ENCODE measurements at places on chromosomes 5 and 9.

- DNase-seq = no peak
Observed at GRCh38 chr5:134288610-134289009, 62.7 kb upstream of the PPP2CA start.

DNA sequence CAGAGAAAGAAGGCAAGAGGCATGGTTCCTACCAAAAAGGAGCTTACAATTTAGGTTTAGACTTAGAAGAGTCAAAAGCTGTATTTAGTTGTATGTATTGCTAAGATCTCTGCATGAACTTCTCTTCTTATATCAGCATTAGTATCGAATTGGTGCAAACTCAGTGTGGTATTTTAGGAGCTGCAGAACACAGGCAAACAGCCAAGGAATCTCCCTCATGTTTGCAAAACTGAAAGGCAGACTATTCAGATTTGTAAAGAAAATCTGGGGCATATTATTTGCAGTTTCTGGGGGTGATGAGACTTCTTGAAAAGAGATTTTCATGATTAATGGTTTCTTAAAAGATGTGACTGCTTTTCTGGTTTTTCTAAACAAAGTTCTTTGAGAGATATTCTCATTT is 252.7 kb downstream of the CEMIP2 start:
- no peak for DNase-seq

DNA sequence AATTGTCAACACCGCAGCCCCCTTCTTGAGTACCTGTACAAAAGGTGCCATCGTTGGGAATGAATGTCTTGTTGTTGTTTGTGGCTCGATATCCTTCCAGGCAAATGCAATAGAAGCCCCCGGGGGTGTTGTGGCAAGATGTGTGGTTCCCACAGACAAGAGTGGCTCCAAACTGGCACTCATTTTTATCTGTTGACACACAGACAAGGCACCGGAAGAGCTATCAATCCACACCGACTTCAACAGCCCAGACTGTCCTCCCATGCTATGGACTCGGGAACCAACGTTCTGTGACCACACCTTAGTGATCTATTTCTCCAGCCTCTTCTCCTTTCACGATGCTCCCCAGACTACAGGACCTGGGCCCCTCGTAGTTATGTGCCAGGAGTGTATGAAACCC is 25.9 kb downstream of the SUSD1 start:
- no peak for DNase-seq

DNA sequence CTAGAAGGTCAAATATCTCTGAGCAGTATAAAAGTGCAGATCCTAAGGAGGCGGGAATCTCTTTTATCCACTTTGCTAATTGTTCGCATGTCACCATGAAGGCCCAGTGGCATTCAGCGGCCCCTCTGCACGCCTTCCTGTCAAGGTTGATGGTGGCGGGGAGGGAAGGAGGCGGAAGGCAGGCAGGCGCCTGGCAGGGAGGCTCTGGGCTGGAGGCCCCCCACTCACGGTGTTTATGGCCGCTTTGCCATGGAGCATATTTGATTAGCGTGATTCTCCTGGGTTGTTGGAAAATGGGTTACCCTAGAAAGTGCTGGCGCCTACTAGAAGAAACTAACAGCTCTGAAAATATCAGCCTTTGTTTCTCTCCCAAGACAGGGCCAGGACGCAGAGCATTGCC is 209.6 kb downstream of the FSTL4 start:
- DNase-seq = no peak

DNA sequence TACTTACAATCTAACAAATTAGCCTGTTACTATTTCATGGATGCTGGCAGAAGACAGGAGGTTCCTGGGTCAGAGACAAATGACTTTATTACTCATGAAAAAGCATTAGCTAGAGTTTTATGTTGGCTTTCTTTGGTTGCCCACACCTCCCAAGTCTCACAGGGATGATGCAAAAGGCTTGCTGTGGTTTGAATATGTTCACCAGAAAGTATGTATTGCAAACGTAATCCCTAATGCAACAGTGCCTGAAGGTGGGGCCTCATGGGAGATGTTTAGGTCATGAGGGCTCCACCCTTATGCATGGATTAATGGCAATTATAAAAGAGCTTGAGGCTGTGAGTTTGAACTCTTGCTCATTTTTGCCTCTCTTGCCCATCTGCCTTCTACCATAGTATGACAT is 28.5 kb downstream of the DPYSL3 start:
- no peak for DNase-seq

DNA sequence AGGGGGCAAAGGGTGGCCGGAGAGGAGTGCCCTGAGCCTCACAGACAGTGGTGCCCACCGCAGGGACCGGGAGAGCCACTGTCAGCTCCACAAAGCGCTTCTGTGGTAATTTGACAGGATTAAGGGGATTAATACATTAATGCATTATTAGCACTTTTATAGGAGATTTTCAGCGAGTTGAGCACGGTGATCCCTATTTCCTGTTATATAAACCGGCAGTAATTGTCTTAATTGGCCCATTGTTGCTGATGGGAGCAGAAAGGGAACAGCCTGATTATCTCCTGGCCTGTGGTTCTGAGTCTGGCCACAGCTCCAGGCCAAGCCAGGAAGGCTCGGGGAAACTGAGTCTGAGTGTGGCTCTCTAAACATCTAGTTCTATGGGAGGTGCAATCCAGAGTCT is 423.6 kb downstream of the CDK5RAP2 start:
- no peak for DNase-seq

Data from hypothalamus (tissue), 51 donors.